Nucleus accumbens (tissue), 56 donors: ENCODE measurements at places on chromosomes 7 and 10.

- DNase-seq, result no peak
Measured at GRCh38 chr7:150564006-150564405, 3.2 kb upstream of the GIMAP4 start.

DNA sequence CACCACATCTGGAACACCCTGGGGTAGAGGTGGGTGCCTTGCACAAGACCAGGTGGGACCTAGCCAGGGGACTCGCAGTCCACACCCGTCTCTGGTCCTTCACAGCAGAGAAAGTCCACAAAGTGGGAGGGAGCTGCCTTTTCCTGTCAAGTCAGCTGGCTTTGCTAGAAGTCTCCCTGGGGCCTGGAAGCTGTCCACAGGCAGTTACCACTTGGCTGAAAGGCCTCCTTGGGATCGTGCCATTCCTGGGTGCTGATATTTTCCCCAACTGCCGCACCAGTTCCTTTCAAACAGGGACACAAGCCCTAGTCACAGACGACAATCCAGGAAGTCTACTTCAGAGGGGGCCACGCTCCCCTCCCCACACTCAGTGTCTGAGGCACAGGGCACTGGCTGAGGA is 75.4 kb downstream of the AFAP1L2 start:
- DNase-seq, result no peak

- no peak for DNase-seq
Measured at GRCh38 chr10:56349611-56350010, 11.4 kb downstream of the ZWINT start.

- DNase-seq, result no peak
Measured at GRCh38 chr10:21700474-21700873, 166.4 kb downstream of the MLLT10 start.

DNA sequence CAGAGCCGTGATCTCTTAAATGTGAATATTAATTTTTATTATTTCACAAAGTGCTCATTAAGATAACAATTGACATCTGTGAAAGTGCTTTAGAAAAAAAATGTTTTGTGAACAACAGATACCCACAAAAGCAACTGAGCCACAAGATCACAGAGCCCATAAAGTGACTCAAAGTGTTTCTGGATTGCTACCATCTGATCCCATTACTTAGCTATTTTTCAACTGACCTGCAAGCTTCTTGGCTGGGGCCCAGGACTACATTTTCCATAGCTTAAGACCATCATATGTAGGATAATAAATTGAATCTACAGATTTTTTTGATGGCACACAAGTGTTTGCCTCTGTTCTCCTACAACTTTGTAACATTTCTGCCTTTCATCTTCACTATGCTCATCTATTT is 674.4 kb downstream of the PHTF2 start:
- DNase-seq, result no peak

GRCh38 chr10:68156373-68157185 is 47.3 kb downstream of the MYPN start:
- DNase-seq, result peak; percentile 77

GRCh38 chr7:43612599-43613589 is 30.0 kb downstream of the STK17A start:
- no peak for DNase-seq

DNA sequence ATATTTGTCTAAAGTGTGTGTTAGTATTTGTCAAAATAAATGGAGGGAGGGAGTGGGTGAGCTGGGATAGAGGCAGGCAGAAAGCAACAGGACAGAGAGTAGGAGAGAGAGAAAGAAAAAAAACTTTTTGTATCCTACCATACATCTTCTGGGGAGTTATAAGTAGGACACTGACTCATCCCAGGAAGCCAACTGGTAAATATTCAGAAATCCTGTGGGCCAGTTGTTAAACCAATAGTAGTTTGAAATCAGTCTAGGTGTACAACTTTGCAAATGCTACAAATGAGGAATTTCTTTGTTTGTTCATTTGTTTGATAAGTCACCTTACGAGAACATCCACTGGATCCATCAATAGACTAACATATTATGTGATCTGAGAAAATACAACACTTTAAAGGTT is 980.9 kb downstream of the GATA3 start:
- no peak for DNase-seq

- DNase-seq, result no peak
Measured at GRCh38 chr7:17854261-17855047, 85.8 kb downstream of the SNX13 start.

DNA sequence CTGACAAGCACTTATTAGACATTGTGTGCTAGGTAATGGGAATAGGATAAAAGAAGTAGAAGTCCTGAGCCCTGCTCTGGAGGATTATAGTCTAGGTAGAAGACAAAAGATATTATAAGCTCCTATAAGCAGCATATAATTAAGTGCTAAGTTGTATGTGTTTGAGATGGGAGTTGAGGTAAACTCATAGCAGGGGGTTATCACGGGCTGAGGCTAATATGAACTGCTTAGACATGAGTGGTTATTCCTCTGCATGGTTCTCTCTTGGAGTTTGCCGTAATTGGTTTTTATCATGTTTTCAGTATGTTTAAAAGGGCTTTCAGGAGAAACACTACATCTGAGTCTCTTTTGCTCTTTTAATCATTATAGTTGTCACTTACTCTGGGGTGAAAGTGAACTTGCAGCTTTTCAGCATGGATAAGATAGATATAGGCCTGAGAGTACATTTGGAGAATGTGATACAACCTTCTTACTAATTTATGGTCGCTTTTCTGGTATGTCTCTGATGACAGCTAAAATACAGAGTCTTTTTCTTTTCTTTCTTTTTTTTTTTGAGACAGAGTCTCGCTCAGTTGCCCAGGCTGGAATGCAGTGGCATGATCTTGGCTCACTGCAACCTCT is 39.0 kb downstream of the SMNDC1 start:
- DNase-seq, result no peak

DNA sequence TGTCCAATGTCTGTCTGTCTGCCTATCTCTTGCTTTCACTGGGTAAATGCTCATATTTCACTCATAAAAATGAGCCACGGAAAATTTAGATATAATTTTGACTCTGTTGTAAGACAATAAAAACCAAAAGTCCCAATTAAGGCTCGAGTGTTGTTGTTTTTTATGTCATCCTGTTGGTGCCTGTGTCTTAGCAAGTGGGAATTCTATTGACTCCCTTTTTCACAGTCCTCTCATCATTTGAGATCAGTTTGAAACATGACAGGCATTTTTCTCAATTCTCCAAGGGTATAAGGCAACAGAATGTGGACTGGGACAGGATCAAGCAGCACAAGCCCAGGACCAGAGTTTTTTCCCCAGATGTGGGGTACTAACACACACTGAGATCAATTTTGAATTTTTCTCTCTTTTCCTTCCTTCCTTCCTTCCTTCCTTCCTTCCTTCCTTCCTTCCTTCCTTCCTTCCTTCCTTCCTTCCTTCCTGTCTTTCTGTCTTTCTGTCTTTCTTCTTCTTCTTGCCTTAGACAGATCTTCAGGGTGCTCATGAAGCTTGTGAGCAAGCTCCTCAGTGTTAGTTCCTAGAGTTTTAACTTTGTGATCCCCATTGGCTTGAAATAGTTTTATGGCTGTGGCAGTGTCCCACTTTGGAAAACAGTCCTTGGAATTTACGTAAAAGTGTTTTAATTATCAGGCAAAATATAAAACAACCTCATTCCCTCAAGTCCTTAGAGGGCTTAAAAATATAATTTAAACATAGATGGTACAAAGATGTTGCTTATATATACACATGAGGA is 3.2 kb upstream of the NEUROD6 start:
- no peak for DNase-seq

DNA sequence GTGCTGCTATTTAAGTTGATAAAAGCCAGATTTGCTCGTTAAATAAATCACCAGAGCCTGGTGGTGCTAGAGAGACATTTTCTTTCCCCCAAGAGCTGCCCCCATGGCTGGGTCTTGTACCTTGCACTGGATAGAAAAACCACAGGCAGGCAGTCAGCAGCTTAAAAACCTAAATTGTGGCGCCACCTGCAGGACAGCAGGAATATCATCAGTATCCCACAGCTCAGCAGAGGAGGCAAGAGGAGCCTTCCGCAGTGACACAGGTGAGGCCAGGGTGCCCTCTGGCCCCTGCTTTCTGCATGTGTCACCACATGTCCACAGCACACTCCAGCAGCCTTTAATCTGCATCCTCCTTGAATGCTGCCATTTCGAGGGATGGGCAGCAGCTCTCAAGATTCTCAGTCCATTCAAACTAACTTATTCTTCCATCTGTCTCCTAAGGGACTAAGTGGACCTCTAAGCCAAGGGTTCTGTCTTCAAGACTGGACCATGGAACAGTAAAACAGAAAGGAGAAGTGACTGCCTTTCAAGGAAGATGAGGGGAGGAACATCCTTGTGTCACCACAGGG is 4.5 kb upstream of the PLXNA4 start:
- peak; percentile 41 for DNase-seq

DNA sequence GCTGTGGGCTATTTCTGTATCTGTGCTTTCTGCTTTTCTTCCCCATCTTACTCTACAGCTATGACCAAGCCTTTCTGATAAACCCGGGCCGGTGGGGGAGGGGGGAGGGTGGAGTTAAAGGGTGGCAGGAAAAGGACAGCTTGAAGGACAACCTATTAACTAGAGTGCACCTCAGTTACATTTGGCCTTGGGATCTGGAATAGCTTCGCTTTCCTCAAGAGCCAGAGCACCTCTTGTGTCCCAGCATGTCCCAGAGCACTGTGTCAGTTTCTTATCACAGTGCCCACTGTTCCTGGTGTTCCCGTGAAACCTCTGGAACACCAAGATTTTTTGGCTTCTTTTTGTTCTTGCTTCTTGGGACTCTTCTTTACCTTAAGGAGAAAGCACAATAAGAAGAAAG is 160.6 kb downstream of the NSUN6 start:
- DNase-seq, result no peak

- DNase-seq, result no peak
Measured at GRCh38 chr10:86815035-86815617, 58.7 kb downstream of the BMPR1A start.

DNA sequence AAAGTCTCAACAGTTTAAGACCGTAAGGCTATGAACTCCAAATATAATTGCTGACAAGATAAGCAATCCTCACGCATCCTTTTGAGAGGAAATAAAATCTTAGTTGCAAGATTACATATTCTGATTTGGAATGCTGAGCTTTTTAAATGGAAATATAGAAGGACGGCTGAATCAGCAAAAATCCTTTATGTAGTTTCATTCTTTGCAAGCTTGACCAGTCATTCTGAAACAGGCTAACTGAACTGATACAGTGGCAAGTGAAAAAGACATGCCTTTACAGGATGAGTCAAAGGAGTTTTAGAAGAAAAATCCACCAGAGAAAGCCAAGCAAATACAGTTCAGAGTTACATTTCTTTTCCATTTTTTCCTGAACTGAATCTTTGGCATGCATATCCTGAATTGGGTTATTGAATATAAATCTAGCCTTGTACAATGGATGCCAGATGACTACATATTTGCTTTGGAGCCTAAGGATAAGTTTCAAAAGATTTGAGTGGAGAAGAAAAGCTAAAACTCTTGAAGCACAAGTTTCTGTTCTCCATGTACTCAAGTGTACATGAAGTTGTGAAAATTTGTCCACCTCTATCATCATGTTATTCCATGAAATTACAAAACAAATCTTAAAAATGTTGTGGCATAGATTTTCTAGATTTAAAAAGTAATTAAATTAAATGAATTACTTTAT is 4.4 kb downstream of the VIM start:
- DNase-seq, result no peak

GRCh38 chr10:112809736-112810135 is 140.3 kb upstream of the TCF7L2 start:
- DNase-seq, result no peak

GRCh38 chr10:93334901-93335327 is 147.2 kb downstream of the MYOF start:
- no peak for DNase-seq

DNA sequence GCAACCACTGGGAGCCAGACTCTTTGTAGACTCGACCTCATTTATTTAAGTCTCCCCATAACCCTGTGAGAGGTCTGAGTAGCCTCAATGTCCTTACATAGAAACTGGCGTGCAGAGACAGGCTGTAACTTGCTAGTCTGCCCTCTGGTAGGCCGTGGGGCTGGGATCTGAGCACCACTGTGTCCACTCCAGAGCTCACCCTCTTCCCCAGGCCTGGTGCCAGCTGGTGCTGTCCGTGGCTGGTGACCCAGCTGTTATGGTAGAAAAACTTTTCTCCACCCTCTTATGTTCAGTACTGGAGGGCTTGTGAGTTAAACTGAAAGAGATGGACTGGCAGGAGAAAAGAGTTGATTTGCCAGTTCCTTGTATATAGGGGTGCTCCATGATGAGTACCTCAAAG is 41.9 kb downstream of the ADAMTS14 start:
- DNase-seq, result peak; percentile 14

GRCh38 chr10:76618641-76619040 is 1019.0 kb downstream of the KCNMA1 start:
- no peak for DNase-seq

GRCh38 chr7:81014266-81014665 is 95.4 kb upstream of the SEMA3C start:
- no peak for DNase-seq

- no peak for DNase-seq
Measured at GRCh38 chr10:27496137-27496536, 8.0 kb upstream of the RAB18 start.

GRCh38 chr7:70259502-70259901 is 661.2 kb downstream of the AUTS2 start:
- DNase-seq, result no peak

DNA sequence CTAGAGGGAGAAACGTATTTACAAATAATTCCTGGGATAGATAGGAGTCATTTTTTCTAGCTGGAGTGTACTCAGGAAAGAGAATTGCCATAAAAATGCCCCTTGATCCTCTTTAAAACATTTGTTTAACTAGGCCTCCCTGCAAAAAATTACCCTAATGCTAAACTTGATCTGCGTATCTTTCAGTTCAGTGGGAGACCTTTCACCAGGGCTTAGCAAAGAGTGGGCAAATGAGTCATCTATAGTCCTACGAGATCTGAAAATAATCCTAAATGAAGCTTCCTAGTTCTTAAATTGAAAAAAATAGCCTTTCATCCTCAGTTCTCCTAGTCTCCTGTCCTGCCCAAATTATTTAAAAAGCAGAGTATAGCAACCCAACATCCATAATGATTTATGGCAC is 198.6 kb upstream of the FRMD4A start:
- DNase-seq, result no peak

DNA sequence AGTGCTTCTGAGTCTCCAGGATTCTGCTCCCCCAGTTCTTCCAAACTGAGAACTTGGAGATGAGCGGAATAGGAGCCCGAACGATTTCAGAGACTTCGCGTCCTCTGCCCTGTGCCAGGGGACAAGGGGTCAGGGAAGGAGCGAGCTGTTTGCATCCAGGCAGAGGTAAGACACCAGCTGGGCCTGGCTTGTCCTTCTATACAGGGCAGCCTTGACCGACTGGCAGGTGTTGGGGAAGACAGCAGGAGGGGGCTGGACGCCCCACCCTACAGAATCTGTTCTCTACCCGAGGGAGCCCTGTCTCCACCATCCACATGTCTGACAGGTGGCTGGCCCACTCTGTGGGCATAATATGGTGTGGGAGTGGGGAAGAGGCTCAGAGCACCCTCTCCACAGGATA is 7.1 kb downstream of the SPOCK2 start:
- DNase-seq, result no peak
